ENCODE measurements at places on chromosomes 12 and 14. TPM values are rescaled to one million over a fixed set of nuclear protein-coding genes. Genes with fewer than 3 reads are reported as not detected.

Gene CLEC2A
- not detected for total RNA-seq

GRCh38 chr14:74241652-74242017 lies 2.4 kb downstream of the VSX2 start:
- DNase-seq, result no peak

- DNase-seq, result no peak
Measured at GRCh38 chr12:45183246-45183645, 32.6 kb upstream of the ANO6 start.

GRCh38 chr14:91255026-91255695 lies 10.7 kb upstream of the GPR68 start:
- no peak for DNase-seq

DNA sequence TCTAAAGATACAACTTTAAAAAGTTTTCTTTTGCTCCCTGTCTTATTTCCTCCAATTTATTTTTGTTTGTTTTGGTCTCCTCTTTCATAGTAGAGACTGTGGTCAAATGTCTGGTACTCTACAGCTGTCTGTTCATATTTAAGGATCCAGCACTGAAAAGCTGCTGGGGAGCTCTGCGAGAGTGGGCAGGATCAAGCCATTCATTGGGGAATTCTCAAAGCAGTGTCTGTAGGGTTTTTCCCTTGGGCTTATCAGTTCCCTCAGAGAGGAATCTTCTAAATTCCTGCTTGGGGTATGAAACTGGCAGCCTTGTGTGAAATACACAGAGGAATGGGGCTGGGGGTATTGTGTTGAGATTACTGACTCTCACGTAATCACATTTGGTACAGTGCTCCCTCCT lies 52.3 kb downstream of the FNTB start:
- no peak for DNase-seq

- no peak for DNase-seq
Measured at GRCh38 chr12:97131220-97131981, 224.3 kb downstream of the NEDD1 start.

DNA sequence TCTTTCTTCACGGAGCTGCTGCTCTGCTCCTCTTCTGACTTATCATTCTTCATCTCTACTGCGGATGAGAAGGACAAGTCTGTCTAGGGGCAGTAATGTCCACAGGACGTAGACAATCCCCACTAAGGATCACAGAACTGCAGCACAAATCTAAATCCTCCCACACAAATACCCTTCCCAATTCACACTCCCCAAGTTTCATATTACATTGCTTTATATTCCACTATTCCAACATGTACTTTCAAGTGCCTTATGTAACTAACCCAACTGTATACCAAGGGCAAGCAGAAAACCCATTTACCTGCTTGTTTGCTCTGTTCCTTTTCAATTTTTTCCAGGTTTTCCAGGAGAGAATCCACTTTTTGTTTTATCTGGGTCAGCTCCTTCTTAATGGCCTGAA lies 55.6 kb upstream of the OR5AU1 start:
- no peak for DNase-seq

- no peak for DNase-seq
Measured at GRCh38 chr12:28800129-28800528, 348.9 kb upstream of the FAR2 start.

DNA sequence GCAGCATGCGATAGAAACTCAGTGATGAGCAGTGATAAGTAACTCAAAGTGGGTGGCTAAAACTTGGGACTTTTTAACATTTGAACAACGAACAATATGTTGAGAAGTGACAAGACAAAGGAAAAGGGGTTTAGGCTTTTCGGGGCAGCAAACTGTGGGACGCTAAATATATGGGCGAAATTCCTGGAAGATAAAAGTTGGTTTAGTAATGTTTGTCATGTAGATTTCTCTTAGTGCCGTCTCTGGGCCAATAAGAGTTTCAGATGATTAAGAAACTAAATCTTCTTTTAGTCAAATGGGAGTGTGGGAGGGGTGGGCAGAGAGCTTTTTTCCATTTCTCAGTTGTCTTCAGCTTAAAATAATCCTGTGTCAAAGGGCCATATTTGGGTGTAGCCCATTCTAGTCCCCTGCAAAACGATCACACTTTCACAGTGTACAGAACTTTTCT lies 41.7 kb upstream of the FUT8 start:
- no peak for DNase-seq

- DNase-seq, result no peak
Measured at GRCh38 chr12:47014474-47014873, 64.9 kb upstream of the PCED1B start.

GRCh38 chr12:115638733-115639647 lies 638.5 kb downstream of the MED13L start:
- DNase-seq, result no peak

GRCh38 chr12:84508851-84509260 lies 403.7 kb downstream of the SLC6A15 start:
- no peak for DNase-seq

GRCh38 chr12:44446181-44446580 lies 429.9 kb downstream of the NELL2 start:
- DNase-seq, result no peak

Measured in occipital lobe (tissue), 3 donors.